ENCODE measurements at places on chromosomes 12 and 14. TPM values are rescaled to one million over a fixed set of nuclear protein-coding genes. Genes with fewer than 3 reads are reported as not detected.

GRCh38 chr12:23399402-23399933 is 550.0 kb downstream of the SOX5 start:
- no peak for DNase-seq

- DNase-seq, result no peak
Measured at GRCh38 chr12:124792156-124792555, 71.5 kb downstream of the SCARB1 start.

DNA sequence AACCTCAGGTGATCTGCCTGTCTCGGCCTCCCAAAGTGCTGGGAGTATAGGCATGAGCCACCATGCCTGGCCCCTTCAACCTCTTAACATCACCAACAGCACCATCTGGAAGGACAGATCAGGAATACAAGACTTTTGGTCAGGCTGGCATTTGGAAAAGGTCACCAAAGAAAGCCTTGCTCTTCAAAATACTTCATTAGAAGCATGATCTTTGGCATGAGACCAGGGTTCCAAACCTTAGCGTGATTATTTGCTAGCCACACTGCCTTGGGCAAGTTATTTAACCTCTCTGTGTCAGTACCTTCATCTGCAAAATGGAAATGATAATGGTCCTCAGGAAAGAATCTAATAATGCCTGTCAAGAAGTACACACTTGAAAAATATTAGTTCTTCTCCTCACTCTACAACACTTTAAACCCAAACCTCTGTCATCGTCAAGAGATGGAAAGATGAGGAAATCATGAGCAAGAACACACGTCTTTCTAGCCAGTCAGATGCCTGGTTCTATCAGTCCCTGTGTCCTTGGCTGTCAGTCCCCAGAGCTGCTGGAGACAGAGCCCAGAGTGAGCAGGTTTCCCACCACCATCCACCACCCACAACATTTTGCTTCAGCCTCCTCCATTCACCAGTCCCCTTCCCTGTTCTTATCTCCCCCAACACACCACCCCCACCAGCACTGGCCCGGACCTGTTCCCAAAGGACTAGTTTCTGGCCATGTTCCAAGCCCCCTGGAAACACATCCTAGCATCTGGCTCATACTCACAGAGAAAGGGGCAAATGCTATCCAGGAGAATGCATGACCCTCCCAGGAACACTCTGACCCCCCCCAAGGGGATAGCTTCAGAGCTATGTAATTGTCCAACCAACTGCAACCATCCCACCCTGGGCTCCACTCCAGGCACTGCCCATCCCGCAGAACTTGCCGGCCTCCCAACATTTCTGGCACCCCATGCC is 2.0 kb downstream of the ADCY6 start:
- DNase-seq, result no peak

DNA sequence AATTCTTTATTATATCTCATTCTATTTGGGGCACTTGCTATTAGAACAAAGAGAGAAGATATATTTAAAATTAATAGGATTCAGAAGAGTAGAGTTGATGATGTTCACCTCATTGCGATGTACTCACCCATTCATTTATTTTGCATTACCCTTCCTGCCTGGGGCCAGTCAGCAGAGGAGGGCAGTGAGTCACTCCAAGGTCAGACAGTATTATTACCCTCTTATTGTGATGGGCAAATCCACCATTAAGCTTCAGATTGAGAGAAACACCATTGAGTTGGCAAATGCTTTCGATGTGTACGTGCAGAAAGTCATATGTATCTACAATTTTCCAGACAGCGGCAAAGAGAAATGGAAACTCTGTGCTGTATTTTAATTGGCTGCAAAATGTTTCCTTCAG is 134.2 kb downstream of the BICD1 start:
- DNase-seq, result no peak

DNA sequence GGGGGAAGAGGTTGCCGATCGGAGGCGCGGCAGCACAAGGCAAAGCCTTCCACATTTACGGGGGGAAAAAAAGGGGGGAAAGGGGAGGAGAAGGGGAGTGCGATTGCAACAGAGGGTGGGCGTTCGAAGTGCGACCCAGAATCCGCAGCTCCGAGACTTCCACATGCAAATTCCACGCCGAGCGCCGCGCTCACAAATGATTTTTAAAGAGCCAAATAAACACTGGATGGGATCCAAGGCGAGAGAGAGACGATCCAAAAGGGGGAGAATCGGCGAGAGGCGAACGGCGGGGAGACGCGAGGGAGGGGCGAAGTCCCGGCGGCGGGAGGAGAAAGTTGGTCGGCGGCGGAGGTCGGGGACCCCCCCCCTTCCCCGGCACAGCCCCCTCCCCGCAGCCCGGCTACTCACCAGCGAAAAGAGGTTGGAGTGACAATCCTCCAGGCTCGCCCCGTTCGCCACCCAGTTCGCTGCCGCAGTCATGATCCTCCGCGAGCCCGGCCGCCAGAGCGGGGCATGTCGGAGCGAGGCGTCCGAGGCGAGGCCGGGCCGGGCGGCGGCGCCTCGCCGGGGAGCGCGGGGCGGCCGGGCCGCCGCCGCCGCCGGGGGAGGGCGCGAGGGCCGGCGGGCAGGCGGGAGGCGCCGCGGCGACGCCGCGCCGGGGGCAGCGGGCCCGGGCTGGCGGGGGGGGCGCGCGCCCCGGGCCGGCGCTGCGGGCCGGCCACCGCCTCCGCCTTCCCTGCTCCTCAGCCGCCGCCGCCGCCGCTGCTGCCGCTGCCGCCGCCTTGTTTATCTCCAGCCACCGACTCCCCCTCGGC is 634 bp downstream of the MED13L start:
- DNase-seq, result peak; percentile 85

DNA sequence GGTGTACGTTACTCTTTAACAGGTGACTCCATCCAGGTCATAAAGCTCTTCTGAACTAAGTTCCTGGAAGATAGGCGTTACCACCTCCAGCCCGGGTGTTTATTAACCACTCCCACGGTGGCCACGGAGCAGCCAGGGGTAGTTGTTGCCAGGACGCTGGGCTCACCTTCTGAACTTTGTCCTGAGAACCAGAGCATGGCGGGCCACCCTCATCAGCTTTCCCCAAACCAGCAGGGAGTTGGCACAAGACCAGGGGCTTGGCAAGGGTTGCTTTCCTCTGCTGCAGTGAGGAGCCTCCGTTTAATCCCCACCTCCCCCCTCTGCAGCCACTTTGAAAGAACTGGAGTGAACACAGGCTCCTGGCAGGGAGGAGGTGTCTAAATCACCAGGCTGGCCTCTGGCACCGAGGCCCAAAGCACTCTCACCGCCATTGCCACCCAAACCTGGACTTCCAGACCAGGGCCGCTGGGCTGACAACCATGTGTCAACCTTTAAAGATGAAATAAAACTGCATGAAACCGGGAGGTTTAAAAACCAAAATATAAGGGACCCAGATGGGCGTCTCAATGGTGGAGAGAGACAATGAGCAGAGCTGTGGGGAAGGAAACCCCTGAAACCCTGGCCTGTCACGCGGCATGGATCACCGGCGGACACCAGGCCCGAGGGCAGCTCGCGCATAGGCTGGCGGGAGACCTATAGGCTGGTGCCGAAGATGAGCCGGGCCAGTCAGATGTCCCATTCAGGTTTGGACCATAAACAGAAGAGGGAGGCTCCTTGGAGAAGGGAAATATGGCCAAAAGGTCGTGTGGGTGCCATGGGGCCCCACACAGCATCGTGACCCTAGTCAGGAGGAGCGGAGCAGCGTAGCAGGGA is 30.9 kb upstream of the TDRD9 start:
- DNase-seq, result no peak

DNA sequence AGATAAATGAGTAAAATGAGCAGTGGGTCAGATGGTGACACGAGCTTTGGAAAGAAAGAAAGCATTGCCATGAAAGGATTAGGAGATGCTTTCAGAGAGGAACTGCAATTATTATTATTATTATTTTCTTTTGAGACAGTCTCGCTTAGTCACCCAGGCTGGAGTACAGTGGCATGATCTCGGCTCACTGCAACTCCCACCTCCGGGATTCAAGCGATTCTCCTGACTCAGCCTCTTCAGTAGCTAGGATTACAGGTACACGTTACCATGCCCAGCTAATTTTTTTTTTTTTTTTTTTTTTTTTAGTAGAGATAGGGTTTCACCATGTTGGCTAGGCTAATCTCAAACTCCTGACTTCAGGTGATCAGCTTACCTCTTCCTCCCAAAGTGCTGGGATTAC is 77.4 kb downstream of the ST8SIA1 start:
- no peak for DNase-seq

GRCh38 chr12:7439579-7440505 is 4.1 kb downstream of the CD163L1 start:
- DNase-seq, result peak; percentile 63

TAC3 gene
- 0.37 TPM for total RNA-seq

AVPR1A gene
- not detected for total RNA-seq

CYP46A1 gene
- 0.05 TPM for total RNA-seq

LMNTD1 gene
- total RNA-seq, result not detected

INSM2 gene
- total RNA-seq, result not detected

All from activated CD4-positive, alpha-beta T cell treated with anti-CD3 and anti-CD28 coated beads for 36 hours (primary cell).